Stomach (tissue), 19 donors: ENCODE measurements at places on chromosomes 1 and 21. TPM values are rescaled to one million over a fixed set of nuclear protein-coding genes. Genes with fewer than 3 reads are reported as not detected.

The MYOG gene
- polyA plus RNA-seq = not detected

The NBPF4 gene
- not detected for polyA plus RNA-seq

The CRYAA gene
- not detected for polyA plus RNA-seq

The ARMH1 gene
- 4.4 TPM for polyA plus RNA-seq

The SPATA6 gene
- polyA plus RNA-seq = 3.1 TPM

The WNT3A gene
- polyA plus RNA-seq = 0.90 TPM

The IVL gene
- polyA plus RNA-seq = not detected
